ENCODE measurements at places on chromosomes 7 and 10. TPM values are rescaled to one million over a fixed set of nuclear protein-coding genes. Genes with fewer than 3 reads are reported as not detected.

NCF1 gene
- 4.2 TPM for total RNA-seq

PVRIG gene
- 37.0 TPM for total RNA-seq

AKR1B15 gene
- not detected for total RNA-seq

LRMDA gene
- total RNA-seq: not detected

IDI2 gene
- total RNA-seq: not detected

SPDYE17 gene
- total RNA-seq: not detected

HKDC1 gene
- total RNA-seq: 0.76 TPM

PAPSS2 gene
- total RNA-seq: not detected

BCCIP gene
- total RNA-seq: 42.0 TPM

RAPGEF5 gene
- 0.71 TPM for total RNA-seq

PTF1A gene
- not detected for total RNA-seq

CPA4 gene
- total RNA-seq: not detected

VKORC1L1 gene
- 1.4 TPM for total RNA-seq

CWF19L1 gene
- 70.9 TPM for total RNA-seq

GIMAP4 gene
- total RNA-seq: 13.8 TPM

NPY gene
- not detected for total RNA-seq

ACSM6 gene
- not detected for total RNA-seq

NME8 gene
- total RNA-seq: not detected

AKR1C3 gene
- 0.53 TPM for total RNA-seq

NFE2L3 gene
- 0.43 TPM for total RNA-seq

HMX2 gene
- total RNA-seq: not detected

TBATA gene
- not detected for total RNA-seq

MAGI2 gene
- 0.05 TPM for total RNA-seq

CCDC146 gene
- total RNA-seq: 13.4 TPM

GIMAP8 gene
- total RNA-seq: 2.5 TPM

GBX1 gene
- not detected for total RNA-seq

AMZ1 gene
- total RNA-seq: 0.54 TPM

SLC13A1 gene
- total RNA-seq: not detected

PNLIP gene
- not detected for total RNA-seq

Data from CD8-positive, alpha-beta T cell (primary cell).